ENCODE measurements at places on chromosomes 1 and 21.

DNA sequence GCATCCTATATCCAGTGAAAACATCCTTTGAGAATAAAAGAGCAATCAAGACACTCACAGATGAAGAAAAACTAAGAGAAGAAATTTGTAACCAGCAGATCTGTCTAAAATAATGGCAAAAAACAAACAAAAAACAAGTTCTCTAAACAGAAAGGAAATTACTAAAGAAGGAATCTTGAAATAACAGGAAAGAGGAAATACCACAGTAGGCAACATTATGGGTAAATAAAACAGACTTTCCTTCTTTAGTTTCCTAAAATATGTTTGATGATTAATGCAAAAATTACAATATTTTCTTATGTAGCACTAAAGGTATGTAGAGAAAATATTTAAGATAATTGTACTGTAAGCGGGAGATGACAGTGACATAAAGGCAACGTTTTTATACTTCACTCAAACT, 23.5 kb downstream of the SLC19A1 start:
- no peak for DNase-seq

- DNase-seq: no peak
Observed at GRCh38 chr1:46175243-46175642, 356 bp downstream of the TSPAN1 start.

- no peak for DNase-seq
Observed at GRCh38 chr1:26317146-26317545, 612 bp upstream of the CD52 start.

- DNase-seq: no peak
Observed at GRCh38 chr1:74504125-74504932, 8.1 kb downstream of the LRRC53 start.

DNA sequence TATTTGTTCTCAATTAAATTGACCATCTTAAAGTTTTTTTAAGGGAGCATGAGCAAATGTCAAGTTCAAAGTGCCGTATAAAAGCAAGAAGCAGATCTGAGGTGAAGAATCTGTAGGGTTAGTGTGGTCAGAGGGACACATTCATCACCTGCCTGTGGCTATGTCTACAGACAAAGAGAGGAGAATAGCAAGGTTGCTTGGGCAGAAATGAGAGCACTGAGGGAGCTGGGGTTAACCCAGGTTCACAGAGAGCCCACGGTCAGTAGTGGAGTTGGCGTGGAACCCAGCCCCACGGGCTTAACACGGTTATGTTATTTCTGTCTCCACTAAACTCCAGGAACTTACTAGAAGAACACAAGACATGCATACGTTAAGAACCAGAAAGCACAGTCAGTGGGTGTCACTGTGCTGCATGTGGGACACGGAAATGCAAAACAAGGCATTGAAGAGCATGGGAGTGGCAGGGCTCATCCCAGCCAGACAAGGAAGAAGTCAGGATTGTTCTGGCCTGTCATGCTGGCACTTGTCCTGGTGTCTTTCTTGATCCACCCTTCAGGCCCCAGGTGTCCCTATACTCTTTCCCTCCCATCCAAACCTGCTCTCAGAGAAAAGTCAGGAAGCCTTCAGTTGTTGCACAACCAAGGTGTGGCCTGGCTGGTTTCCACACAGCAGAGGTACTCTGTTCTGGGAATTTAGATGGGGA, 95.5 kb upstream of the IVNS1ABP start:
- no peak for DNase-seq

- DNase-seq: no peak
Observed at GRCh38 chr1:186301448-186301847, 73.6 kb downstream of the TPR start.
